Astrocyte (in vitro differentiated cells and primary cell): ENCODE measurements at places on chromosomes 6 and 20. TPM values are rescaled to one million over a fixed set of nuclear protein-coding genes. Genes with fewer than 3 reads are reported as not detected.

GRCh38 chr6:69416776-69417175 is 380.0 kb downstream of the LMBRD1 start:
- DNase-seq = peak; percentile 46
- H3K36me3 ChIP-seq = no peaks in the 10 kb centered on the region
- no peaks in the 10 kb centered on the region for H3K27me3 ChIP-seq
- no peak overlapping the region for H3K27ac ChIP-seq
- no peaks in the 10 kb centered on the region for H3K4me1 ChIP-seq

- H3K4me1 ChIP-seq = peaks cover 29% of the 10 kb centered on the region
- H3K27ac ChIP-seq = no peak overlapping the region
- H3K4me3 ChIP-seq = no peak overlapping the region
- peaks cover 10% of the 10 kb centered on the region for H3K27me3 ChIP-seq
- no peaks in the 10 kb centered on the region for H3K36me3 ChIP-seq
Observed at GRCh38 chr20:63833776-63834490, 2.9 kb upstream of the ZBTB46 start.

The CLIC5 gene
- total RNA-seq = 0.14 and 0.32 TPM in 2 replicates

GRCh38 chr6:48764286-48765044 is 653.5 kb upstream of the PTCHD4 start:
- no peak overlapping the region for H3K27ac ChIP-seq
- no peak for DNase-seq
- no peak overlapping the region for H3K4me3 ChIP-seq

- H3K4me1 ChIP-seq = no peaks in the 10 kb centered on the region
- DNase-seq = no peak
- H3K36me3 ChIP-seq = no peaks in the 10 kb centered on the region
- H3K4me3 ChIP-seq = no peak overlapping the region
- H3K27ac ChIP-seq = no peak overlapping the region
- no peaks in the 10 kb centered on the region for H3K27me3 ChIP-seq
Observed at GRCh38 chr6:109118871-109119354, 23.6 kb downstream of the CEP57L1 start.

DNA sequence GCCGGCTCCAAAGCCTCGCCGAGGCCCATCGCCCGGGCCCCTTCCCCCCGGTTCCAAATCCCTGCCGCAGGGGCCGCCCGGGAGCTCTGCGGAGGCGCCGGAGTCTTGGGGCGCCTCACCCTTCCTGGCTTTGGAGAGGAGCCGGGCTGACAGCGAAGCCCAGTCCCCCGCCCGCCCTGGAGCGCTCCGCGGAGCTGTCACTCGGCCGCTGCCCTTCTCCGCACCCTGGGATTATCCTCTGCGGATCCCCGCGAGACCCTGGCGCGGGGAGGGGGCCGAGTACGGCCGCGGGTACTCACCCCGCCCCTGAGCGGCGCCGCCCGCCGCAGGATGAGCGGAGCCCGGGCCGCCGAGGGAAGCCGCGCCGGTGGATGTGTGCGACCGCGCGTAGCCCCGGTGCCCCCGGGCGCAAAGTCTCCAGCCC is 343 bp downstream of the SNAP91 start:
- no peaks in the 10 kb centered on the region for H3K36me3 ChIP-seq
- peak overlapping the region; percentile 61 for H3K4me3 ChIP-seq
- peaks cover 25% of the 10 kb centered on the region for H3K27me3 ChIP-seq
- peaks cover 2% of the 10 kb centered on the region for H3K4me1 ChIP-seq
- DNase-seq = peak; percentile 6

GRCh38 chr6:133415262-133415661 is 174.1 kb downstream of the EYA4 start:
- no peak for DNase-seq
- H3K4me3 ChIP-seq = no peak overlapping the region
- H3K27ac ChIP-seq = no peak overlapping the region
- H3K27me3 ChIP-seq = no peaks in the 10 kb centered on the region
- no peaks in the 10 kb centered on the region for H3K4me1 ChIP-seq

GRCh38 chr6:20837189-20837588 is 302.9 kb downstream of the CDKAL1 start:
- no peaks in the 10 kb centered on the region for H3K27me3 ChIP-seq
- no peak overlapping the region for H3K27ac ChIP-seq
- H3K36me3 ChIP-seq = no peaks in the 10 kb centered on the region
- no peak overlapping the region for H3K4me3 ChIP-seq
- H3K4me1 ChIP-seq = peaks cover 4% of the 10 kb centered on the region
- DNase-seq = no peak

DNA sequence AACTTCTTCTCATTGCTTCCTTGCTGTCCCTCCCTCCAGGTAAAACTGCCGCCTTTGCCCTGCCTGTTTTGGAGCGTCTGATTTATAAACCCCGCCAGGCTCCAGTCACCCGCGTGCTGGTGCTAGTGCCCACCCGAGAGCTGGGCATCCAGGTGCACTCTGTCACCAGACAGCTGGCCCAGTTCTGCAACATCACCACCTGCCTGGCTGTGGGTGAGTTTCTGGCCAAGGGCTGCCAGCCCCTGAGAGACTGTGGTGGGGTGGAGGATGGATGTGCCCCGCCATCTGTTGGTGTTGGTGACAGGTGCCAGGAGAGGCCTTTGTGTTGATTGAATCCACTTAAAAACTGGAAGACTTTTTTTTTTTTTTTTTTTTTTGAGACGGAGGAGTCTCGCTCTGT is 9.5 kb downstream of the DDX27 start:
- peaks cover 45% of the 10 kb centered on the region for H3K36me3 ChIP-seq
- H3K4me1 ChIP-seq = no peaks in the 10 kb centered on the region
- no peak overlapping the region for H3K4me3 ChIP-seq
- H3K27me3 ChIP-seq = no peaks in the 10 kb centered on the region

DNA sequence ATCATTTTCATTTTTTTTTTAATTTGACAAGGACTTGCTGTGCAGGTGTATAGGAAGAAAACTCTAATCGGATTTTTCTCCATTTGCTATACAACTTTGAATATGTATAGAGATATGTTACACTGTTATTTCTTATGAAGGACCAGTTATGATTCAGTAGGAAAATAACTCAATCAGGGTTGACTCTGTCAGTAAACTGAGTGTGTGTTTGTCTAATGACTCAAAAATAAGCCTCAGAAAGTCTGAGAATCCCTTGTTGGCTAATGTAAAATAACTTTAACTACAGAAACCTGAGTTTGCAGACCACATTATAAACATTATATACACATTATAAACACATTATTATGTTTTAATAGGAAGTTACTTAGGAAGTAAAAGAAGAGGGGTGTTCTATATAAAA is 352.6 kb downstream of the RIMS1 start:
- no peak overlapping the region for H3K27ac ChIP-seq
- no peaks in the 10 kb centered on the region for H3K27me3 ChIP-seq
- no peaks in the 10 kb centered on the region for H3K4me1 ChIP-seq
- no peaks in the 10 kb centered on the region for H3K36me3 ChIP-seq
- peak; percentile 10 for DNase-seq

The COL19A1 gene
- total RNA-seq = 0.10 and 0.18 TPM in 2 replicates

The RHAG gene
- not detected in 2 replicates for total RNA-seq
